AG04450 (cell line): ENCODE measurements at places on chromosomes 3 and 15. TPM values are rescaled to one million over a fixed set of nuclear protein-coding genes. Genes with fewer than 3 reads are reported as not detected.

The MED12L gene
- 0.17 and 0.26 TPM in 2 replicates for polyA plus RNA-seq

The CCR4 gene
- polyA plus RNA-seq = not detected in 2 replicates

The CHDH gene
- 0.01 and 0.02 TPM in 2 replicates for polyA plus RNA-seq

The KIF23 gene
- polyA plus RNA-seq = 14.6 and 20.0 TPM in 2 replicates

The TRAT1 gene
- not detected in 2 replicates for polyA plus RNA-seq

The ZNF620 gene
- polyA plus RNA-seq = 0.69 and 0.77 TPM in 2 replicates

DNA sequence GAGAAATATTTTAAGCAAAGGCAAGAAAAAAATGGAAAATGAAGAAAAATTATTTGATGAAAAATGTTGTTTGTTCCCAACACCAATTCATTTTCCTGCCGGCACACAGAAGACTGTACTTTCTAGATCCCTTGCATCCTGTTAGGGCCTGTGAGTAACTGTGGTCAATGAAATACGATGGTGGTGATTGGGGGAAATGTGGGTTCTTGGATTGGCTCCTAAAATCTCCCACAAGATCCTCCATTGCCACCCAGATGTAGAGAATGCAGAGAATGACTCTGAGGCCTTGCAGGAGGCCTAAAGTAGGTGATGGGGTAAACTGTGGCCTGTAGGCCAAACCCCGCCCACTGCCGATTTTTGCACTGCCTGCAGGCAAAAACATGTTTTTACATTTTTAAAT is 46.3 kb upstream of the C3orf70 start:
- DNase-seq = no peak

DNA sequence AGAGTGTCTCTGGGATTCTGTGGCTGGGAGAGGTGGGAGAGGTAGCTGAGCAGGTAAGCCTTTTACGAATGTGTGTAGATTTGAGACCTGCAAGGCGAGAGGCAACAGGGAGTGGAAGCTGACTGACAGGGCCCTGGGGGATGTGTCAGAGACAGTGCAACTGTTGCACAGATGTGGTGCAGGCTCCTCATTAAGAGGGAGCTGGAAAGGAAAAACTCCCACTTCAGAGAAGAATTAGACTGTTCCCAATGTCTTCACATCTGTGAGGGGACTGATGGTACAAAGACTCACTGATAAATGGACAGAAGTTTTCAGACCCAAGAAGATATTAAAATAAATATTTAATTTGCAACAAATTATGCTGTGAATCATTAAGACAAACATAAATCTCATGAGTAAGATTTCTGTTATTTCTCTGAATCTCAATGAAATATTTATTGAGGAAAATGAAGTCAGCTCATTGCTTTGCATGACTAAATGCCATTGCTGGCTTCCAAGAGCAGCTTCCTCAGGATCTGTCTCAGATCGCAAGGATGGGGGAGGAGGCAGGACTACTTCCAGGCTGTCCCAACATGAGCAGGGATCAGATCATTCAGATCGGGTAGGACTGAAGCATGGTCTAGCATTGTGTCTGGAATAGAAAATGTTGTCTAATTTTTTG is 127.3 kb upstream of the ROPN1 start:
- DNase-seq = peak; percentile 59

- DNase-seq = no peak
These were observed 32.2 kb downstream of the GPD1L start for GRCh38 chr3:32138545-32139104.

DNA sequence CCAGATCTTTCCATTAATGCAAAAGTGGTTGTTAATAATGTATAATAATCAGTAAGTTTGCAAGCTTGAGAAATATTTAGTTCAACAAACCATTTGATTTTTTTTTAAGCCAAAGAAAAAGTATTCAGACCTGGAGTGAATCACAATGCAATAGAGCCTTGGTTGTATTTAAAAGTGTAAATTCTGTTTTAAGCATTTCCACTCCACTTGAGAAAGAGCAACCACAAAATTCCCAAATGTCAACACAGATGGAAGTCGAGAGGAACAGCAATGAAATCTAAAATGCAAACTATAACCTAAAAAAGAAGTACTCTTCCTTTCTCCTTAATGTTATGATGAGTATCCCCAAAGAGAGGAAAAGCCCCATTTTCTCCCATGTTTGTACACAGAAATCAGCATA is 20.2 kb downstream of the GBE1 start:
- DNase-seq = peak; percentile 42

- no peak for DNase-seq
These were observed 37.5 kb upstream of the C3orf38 start for GRCh38 chr3:88112289-88112688.
